ENCODE measurements at places on chromosomes 5 and 9. TPM values are rescaled to one million over a fixed set of nuclear protein-coding genes. Genes with fewer than 3 reads are reported as not detected.

FAM81B gene
- not detected for polyA plus RNA-seq

SPDL1 gene
- 9.2 TPM for polyA plus RNA-seq

IRX2 gene
- 10.3 TPM for polyA plus RNA-seq

PLCXD3 gene
- polyA plus RNA-seq = 0.31 TPM

PCDHA13 gene
- 0.36 TPM for polyA plus RNA-seq

ARRDC3 gene
- polyA plus RNA-seq = 16.4 TPM

NUTM2F gene
- not detected for polyA plus RNA-seq

STPG3 gene
- not detected for polyA plus RNA-seq

KCNT1 gene
- 3.2 TPM for polyA plus RNA-seq

CARD6 gene
- 0.54 TPM for polyA plus RNA-seq

AMACR gene
- 23.1 TPM for polyA plus RNA-seq

DAB2 gene
- polyA plus RNA-seq = 4.5 TPM

SEMA5A gene
- 2.5 TPM for polyA plus RNA-seq
